ENCODE measurements at places on chromosomes 2 and 18.

- DNase-seq: no peak
These were observed 15.5 kb downstream of the VIL1 start for GRCh38 chr2:218434456-218434855.

- DNase-seq: no peak
These were observed 478.7 kb upstream of the POU3F3 start for GRCh38 chr2:104375206-104375605.

DNA sequence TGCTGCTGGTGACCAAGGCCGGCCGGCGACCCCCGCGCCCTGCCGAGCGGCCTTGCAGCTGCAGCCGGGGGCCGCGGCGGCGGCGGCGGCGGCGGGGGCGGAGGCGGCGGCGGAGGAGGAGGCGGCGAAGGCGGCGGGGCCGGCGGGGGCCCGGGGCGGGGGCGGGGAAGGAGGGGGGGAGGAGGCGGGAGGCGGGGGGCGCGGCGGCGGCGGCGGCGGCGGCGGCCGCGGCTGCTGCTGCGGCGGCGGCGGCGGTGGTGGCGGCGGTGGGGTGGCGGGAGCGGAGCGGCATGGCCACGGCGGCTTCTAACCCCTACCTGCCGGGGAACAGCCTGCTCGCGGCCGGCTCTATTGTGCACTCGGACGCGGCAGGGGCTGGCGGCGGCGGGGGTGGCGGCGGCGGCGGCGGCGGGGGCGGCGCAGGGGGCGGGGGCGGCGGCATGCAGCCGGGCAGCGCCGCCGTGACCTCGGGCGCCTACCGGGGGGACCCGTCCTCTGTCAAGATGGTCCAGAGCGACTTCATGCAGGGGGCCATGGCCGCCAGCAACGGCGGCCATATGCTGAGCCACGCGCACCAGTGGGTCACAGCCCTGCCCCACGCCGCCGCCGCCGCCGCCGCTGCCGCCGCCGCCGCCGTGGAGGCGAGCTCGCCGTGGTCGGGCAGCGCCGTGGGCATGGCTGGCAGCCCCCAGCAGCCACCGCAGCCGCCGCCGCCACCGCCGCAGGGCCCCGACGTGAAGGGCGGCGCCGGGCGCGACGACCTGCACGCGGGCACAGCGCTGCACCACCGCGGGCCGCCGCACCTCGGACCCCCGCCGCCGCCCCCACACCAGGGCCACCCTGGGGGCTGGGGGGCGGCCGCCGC, 1.5 kb downstream of the POU3F3 start:
- DNase-seq: no peak

DNA sequence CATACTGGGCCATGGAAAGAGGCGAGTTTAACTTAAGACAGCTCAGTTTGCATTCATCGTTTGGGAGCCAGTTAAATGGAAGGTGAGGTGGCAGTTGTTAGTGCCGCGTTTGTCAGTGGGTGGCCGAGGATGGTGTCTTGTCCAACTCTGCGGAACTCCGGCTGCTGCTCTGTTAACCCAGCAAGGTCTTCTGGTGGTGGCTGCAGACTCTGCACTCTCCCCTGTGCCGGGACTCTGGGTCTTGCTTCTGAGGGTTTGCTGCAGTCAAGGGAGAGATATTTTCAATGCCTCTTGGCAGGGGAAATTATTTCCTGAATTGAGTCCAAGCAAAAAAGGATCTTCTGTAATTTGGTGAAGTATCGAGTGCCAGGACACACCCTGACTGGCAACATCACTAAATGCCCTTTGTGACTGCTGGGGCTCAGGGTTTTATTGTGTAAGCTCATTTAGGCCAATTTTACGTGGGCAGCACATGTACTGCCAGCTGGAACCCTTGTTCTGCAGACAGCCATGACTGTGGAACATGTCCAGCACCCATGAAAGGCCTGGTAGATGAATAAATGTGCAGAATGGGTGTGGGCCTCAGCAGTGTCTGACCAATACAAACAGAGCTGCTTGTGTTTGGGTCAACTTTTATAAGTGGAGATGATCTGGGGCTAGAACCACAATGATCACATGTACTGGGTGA, 58.1 kb downstream of the IL1R2 start:
- DNase-seq: no peak

DNA sequence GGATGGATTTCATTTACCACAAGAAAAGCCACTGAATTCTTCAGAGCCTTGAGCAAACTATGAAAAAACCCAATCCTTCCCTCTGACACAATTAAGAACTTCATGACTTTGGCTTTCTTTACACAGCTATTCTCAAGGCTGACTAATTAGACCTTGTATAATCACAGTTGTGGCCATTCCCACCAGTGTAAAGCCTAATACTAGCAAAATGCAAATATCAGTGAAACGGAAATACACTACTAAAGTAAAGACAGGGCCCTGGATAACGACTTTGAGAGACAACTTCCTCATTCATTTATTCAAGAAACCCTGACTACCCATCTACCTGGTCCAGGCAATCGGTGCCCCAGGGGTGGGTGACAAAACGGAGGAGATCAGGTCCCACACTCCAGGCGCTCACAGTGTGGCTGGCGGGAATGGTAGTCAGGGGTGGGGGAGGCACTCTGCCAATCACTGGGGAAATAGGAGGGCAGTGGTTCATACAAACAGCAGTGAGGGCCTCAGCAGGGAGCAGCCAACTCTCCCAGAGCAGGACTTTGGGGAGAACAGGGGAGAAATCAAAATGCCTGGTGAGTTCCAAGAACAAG, 28.1 kb downstream of the TMEM163 start:
- no peak for DNase-seq
